A549 treated with AZD2906 at 1 μM for 4 hours (cell line): ENCODE measurements at places on chromosomes 16 and 17. TPM values are rescaled to one million over a fixed set of nuclear protein-coding genes. Genes with fewer than 3 reads are reported as not detected.

GRIN2C gene
- total RNA-seq, result 0.11 to 0.43 TPM (median 0.23 TPM) in 5 replicates

KRTAP9-8 gene
- not detected in 5 replicates for total RNA-seq

ERN2 gene
- not detected in 5 replicates for total RNA-seq

KRTAP1-5 gene
- total RNA-seq, result not detected in 5 replicates

KRT33A gene
- not detected in 5 replicates for total RNA-seq

KRTAP3-3 gene
- not detected in 5 replicates for total RNA-seq

KCNJ2 gene
- total RNA-seq, result 0.03 to 0.10 TPM (median 0.06 TPM) in 5 replicates

CD19 gene
- not detected in 5 replicates for total RNA-seq

ABCC12 gene
- total RNA-seq, result 0.02 to 0.15 TPM (median 0.05 TPM) in 5 replicates

KRTAP4-8 gene
- not detected in 5 replicates for total RNA-seq

ZP2 gene
- not detected in 5 replicates for total RNA-seq

TNFRSF17 gene
- not detected in 5 replicates for total RNA-seq

UMOD gene
- not detected in 5 replicates for total RNA-seq

TTLL6 gene
- total RNA-seq, result 0.44 to 0.85 TPM (median 0.51 TPM) in 5 replicates

ABCA10 gene
- 0.08 to 0.24 TPM (median 0.12 TPM) in 5 replicates for total RNA-seq

KIF19 gene
- total RNA-seq, result 0.02 to 0.05 TPM (median 0.02 TPM) in 3 of 5 replicates, not detected in the others

EVI2A gene
- not detected in 5 replicates for total RNA-seq

UBALD2 gene
- total RNA-seq, result 119 to 198 TPM (median 177 TPM) in 5 replicates

EFTUD2 gene
- total RNA-seq, result 127 to 175 TPM (median 138 TPM) in 5 replicates

MTSS2 gene
- total RNA-seq, result 71.1 to 106 TPM (median 93.0 TPM) in 5 replicates

PSMD12 gene
- total RNA-seq, result 91.5 to 118 TPM (median 94.6 TPM) in 5 replicates

KRTAP9-7 gene
- total RNA-seq, result not detected in 5 replicates

MYO15B gene
- 28.6 to 53.5 TPM (median 47.2 TPM) in 5 replicates for total RNA-seq

TRIM37 gene
- total RNA-seq, result 18.5 to 25.5 TPM (median 21.4 TPM) in 5 replicates

C17orf78 gene
- total RNA-seq, result not detected in 5 replicates

BRIP1 gene
- 3.0 to 5.1 TPM (median 4.0 TPM) in 5 replicates for total RNA-seq

KCNJ16 gene
- total RNA-seq, result 0.21 to 0.41 TPM (median 0.31 TPM) in 5 replicates

HS3ST2 gene
- total RNA-seq, result not detected in 5 replicates

SEZ6L2 gene
- total RNA-seq, result 16.9 to 23.4 TPM (median 21.0 TPM) in 5 replicates

EVPLL gene
- not detected in 5 replicates for total RNA-seq

PRSS33 gene
- 0.05 to 0.06 TPM in 2 of 5 replicates, not detected in the others for total RNA-seq

GJC1 gene
- 23.1 to 30.1 TPM (median 26.1 TPM) in 5 replicates for total RNA-seq
